Fibroblast of skin of right quadriceps (primary cell): ENCODE measurements at places on chromosomes 4 and X.

GRCh38 chr4:156326246-156326645 lies 372.6 kb upstream of the CTSO start:
- no peak for DNase-seq

DNA sequence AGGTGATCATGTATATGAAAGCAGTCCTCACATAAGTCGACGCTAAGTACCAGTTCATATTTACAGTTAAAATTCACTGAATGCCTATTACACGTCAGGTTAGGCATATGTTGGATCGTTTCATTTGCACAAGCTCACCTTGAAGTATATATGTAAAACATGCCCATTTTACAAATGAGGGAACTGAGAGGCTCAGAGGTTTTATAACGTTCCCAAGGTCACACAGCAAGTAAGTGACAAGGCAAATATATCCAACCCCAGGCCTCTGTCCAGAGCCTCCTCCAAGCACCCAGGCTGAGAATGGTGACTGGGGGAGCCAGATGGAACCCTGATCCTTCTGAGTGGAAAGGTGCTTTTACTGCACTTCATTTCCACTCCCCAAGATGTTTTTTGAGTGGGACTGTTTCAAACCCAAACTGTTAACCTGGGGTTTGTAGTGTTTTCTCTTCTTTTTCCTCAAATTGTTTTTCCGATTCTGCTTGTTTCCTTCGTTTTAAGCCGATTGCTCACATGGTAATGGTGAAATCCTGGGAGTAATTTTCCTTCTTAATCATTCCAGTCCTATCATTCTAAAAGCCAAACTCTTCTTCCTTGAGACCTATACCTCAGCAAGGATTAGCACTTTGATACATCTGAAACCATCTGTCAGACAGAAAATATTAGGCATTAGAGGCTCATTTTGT lies 791 bp downstream of the SMIM20 start:
- no peak for DNase-seq

DNA sequence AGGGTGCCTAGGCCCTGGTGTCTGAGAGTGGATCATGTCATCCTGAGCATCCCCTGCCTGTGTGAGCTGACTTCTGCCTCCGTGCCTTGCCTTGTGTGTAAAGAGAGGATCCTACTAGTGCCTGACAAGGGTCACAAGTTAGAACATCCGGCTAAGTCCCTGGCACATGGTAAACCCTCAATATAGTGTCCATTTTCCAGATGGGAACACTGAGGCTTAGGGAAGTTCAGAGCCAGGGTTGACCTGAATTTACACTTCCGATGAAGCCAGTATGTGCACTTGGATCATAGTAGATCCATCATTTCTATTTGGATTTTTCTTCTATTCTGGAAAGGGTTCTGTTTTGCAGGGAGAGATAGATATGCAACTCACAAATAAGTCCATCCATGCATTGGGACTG lies 12.5 kb upstream of the PSAPL1 start:
- no peak for DNase-seq

DNA sequence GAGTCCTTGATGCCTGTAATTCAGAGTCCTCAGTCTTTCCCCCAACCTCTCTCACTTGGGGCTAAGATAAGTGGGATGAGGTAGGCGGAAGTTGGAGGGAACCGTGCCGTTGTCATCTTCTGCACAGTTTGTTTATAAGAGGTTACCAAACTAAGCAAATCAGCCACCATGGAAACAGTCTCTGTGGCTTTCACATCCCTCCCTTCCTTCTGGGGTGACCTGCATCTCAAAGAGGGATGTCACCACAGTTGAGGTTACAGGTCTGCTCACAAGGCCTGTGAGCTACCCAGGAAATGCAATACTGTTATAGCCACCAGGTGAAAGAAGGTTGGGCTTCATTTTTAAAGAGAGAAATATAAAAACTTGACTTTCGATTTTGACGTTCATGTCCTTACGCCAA lies 26.3 kb downstream of the RTL5 start:
- no peak for DNase-seq

DNA sequence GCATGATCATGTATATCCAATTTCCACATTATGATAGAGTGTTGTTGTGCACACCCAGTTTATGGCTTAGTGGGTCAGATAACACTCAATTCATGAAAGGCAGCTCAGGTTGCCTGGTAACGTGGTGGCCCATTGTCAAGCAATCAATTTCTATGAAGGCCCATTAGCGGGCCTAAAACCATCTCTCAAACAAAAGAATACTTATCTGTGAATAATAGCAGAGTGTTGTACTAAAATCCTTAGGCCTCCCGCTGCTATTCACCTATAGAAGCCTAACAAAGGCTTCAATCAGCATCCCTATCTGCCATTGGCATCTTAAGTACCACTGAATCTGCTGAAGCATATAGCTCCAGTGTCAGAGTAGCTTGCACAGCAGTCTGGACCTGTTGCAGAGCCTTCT lies 849.6 kb upstream of the POU3F4 start:
- DNase-seq: no peak

- DNase-seq: no peak
Observed at GRCh38 chr4:189861101-189861500, 79.6 kb upstream of the FRG1 start.

DNA sequence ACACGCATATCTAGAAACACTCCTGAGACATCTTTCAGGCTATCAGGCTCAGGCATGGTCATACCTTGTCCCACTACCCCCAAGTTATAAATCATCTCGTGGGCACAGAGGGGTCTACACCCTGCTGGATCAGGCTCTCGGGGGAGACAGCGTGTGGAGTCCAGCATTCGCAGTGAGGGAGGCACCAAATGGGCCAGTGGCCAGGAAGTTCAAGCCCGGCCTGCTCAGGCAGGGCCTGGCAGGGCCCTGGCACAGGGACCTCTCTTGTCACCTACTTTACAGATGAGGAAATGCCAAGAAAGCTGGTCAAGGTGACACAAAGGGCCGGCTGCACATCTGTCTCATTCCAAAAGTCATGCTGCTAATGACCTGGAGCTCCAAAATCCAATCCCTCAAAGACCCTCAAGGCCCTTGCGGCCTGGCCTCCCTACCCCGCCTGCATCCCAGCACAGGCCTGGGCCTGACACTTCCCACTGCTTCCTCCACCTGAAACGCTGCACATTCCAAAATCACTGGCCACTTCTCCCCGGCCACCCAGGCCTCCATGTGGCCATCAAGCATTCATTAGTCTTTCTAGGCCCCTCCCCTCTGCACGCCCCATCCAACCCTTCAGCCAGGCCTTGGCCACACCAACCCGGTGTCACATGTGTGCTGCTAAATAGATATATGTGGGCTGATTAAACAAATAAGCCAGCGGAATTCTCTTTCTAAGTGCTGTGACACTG lies 35.6 kb downstream of the ACOX3 start:
- DNase-seq: no peak

DNA sequence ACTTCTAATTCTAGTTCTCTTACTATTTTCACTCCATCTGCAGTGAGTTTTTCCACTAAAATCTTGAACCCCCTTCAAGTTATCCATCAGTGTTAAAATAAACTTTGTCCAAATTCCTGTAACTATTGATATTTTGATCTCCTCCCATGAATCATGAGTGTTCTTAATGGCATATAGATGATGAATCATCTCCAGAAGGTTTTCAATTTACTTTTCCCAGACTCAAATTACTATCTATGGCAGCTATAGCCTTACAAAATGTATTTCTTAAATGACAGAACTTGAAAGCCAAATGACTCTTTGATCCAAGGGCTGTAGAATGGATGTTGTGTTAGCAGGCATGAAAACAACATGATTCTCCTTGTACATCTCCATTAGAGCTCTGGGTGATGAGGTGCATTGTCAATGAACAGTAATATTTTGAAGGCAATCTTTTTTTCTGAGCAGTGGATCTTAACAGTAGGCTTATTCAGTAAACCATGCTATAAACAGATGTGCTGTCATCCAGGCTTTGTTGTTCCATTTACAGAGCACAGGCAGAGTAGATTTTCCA lies 16.1 kb upstream of the IQCM start:
- DNase-seq: no peak

DNA sequence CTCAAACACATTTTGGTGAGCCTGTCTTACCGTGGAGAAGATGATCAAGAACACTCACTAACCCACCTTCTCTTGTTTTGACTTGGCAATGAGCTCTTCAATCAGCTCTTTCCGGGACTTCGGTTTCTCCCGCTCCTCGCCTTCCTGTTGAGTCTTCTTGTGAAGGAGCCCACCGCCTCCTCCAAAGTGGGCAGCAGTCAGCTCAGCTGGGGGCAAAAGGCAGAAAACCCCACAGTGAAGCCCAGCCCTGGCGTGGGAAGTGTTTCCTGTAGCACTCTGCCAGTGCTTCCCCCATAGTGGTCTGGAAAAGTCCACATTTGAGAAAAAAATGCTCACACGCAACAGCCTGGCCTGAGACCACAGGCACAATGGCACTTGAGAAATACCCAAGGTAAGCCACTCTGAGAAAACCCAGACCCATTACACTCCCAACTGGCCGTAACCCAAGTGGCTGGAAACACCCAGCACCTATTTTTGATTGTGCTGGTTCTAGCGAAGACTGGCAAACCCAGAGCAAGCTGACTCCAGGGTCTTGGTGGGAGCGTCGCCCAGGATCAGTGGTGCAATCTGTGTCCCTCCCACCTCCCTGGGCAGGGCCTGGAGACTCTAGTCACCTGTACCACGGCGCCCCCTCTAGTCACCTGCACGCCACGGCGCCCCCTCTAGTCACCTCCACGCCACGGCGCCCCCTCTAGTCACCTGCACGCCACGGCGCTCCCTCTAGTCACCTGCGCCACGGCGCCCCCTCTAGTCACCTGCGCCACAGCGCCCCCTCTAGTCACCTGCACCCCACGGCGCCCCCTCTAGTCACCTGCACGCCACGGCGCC lies 8.6 kb downstream of the NOP14 start:
- DNase-seq: no peak

DNA sequence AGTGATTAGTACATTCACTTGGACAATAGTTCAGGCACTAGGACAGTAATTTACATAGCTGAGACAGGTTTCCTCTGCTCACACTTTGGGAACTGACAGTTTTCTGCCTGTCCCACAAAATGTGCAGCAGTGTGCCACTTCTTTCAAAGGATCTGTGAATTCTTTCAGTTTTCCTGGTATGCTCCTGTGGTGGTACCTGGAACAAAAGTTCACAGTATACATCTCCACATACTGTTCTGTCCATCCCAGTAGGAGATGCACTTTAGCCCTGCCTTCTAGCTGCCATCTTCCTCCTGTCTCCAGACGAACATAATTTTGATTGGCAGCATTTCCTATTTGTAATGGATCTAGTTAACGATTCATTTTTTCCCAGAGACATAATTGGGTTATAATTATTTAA lies 360.8 kb upstream of the CXorf51B start:
- no peak for DNase-seq
